ENCODE measurements at places on chromosomes 12 and 14.

- no peak for DNase-seq
Observed at GRCh38 chr14:101226603-101227425, 323.3 kb upstream of the RTL1 start.

DNA sequence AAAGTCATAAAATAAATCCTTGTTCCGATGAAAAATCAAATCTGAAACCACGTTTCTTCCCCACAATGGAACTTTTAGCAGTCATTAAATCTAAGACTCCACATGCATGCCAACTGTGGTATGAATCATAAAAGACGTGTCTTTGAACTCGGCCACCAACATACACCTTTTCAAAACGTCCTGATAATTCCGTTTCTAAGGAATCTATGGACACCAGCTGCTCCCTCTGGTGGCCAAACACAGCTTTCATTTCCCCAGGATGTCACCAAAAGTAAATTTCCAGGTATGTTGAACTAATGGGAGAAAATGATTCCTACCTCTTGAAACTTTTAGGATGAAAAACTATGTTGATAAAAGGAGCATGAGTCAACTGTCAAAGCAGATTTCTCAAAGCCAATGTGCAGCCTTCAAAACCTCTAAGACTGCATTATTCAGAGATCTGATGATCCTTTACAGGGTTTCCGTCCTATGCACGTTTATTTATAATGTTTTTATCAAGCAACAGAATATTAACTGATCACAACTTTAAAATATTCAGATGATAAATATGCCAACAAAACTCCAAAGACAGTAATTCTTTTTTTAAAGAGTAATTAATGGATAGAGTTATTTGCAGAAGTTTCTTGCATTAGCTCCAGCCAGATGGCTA is 96.2 kb downstream of the CIT start:
- no peak for DNase-seq

DNA sequence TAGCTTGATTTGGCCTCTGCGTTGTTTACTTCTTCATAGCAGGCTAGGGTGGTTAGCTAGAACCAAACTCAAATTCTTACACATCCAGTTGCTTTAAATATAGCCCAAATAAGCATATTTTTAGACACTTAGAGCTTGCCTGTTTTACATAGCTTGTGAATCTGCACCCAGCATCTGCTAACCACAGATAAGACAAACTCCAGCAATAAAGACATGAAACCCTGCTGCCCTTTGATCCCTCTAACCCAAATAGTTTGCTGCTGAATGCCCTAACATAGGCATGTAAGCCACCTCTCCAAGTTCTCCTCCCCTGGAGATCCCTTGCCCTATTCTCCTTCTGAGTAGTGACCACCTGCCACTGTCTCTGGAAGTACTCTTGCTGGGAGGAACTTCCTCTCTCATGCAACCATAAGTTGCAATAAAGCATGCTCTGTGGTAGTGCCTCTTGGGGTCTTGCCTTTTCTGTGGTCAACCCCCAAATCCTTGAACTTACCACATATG is 185.6 kb downstream of the TMEM117 start:
- DNase-seq, result no peak

DNA sequence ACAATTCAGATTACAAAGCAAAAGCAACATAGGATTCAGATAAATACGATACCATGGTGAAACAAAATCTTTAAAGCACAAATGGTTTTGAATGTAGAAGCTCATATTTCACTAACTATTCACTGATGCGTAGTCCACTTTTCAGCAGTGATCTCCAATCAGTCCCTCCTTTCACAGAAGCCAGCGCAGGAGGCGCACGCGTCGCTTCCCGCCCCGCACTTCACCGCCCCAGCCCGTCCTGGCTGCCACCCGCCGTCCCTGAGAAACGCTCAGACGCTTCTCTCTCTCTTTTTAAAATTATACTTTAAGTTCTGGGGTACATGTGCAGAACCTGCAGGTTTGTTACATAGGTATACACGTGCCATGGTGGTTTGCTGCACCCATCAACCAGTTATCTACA is 19.8 kb upstream of the CHFR start:
- no peak for DNase-seq

DNA sequence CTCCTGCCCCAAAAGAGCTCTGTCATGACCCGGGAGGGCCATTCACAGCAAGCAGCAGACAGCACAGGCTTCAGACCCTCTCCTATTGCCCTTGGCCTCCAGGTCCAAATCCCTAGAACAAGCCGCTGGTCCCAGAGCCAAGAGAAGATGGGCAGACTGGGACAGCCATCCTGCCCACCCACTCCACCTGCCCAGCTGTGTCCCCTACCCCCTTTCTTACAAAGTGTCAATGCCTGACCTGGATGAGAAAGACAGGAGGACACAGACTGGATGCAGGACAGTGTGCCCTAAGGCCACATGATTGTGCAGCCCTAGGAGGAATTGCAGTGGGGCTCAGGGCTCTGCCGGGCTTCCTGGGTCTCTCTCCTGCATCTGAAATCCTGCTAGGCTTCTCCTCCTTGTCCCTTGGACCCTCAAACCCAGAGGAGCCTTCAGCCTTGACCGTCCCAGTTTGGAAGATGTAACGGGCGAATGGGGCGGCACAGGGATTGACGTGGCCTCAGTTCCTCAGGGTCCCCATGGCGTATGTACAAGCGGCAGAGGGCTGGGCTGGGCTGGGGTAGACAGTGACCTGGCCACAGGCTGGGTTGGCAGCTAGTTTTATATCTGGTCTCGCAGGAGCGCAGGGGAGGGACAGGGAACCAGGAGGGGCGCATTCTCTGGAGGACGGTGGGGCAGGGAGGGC is 27.1 kb upstream of the BCDIN3D start:
- DNase-seq, result no peak

DNA sequence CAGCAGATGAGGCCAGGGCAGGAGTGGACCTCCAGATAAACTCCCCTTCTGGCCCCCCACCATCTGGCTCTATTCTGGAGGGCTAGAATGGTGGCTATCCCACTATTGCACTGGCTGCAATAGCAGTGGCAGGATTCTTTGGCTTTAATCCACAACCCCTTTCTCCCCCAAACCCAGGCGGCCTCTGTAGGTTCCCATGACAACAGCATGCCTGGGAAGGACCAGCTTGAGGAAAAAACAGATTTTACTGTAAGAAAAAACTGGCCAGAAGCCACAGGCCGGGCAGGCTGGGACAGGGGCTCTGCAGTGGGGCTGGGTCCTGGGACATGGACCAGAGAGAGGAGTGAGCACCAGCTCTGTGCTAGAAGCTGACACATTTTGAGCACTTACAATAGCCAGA is 13.6 kb upstream of the ACVR1B start:
- no peak for DNase-seq

Measured in stimulated activated CD4-positive, alpha-beta T cell treated with anti-CD3 and anti-CD28 coated beads, Interleukin-15, amount 100 ng/mL, for 1 hour (primary cell).